ENCODE measurements at places on chromosomes 11 and 22. TPM values are rescaled to one million over a fixed set of nuclear protein-coding genes. Genes with fewer than 3 reads are reported as not detected.

Gene ATF4
- 426 TPM for total RNA-seq

Gene MYOD1
- not detected for total RNA-seq

GRCh38 chr11:67582011-67582410 lies 1.6 kb upstream of the GSTP1 start:
- DNase-seq = no peak

GRCh38 chr11:46119352-46120216 lies 1.7 kb downstream of the PHF21A start:
- peak; percentile 63 for DNase-seq

Gene HOATZ
- 0.37 TPM for total RNA-seq

GRCh38 chr11:70500076-70500847 lies 101.9 kb downstream of the CTTN start:
- no peak for DNase-seq

Gene TIMM10B
- total RNA-seq = 34.1 TPM

GRCh38 chr22:27810609-27811151 lies 9.1 kb upstream of the MN1 start:
- no peak for DNase-seq

- no peak for DNase-seq
These were observed 18.4 kb downstream of the TSPAN4 start for GRCh38 chr11:861105-861479.

- DNase-seq = no peak
These were observed 14.4 kb downstream of the CABIN1 start for GRCh38 chr22:24025475-24025874.

Gene SMTNL1
- not detected for total RNA-seq

Gene LRRC32
- 0.23 TPM for total RNA-seq

DNA sequence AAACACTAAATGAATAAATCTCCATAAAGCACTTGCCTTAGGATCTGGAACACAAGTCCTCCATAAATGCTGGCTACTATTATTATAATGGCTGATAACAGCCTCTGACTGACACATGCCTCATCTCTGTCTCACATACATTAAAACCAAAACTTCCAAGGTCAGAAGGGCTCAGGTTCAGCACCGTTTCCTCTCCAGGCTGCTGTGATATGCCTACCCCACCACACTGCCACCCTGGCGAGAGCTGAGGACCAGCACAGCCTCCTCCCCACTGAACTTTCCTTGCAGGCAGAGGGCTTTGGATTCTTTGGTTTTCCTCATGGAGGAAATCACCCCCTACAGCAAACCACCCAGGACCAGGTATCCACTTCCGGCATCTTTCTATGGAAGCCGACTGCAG lies 112.8 kb downstream of the ABTB2 start:
- DNase-seq = peak; percentile 25

- no peak for DNase-seq
These were observed 871 bp upstream of the SEZ6L start for GRCh38 chr22:26168330-26168851.

Gene DGCR6
- total RNA-seq = 1.2 TPM

DNA sequence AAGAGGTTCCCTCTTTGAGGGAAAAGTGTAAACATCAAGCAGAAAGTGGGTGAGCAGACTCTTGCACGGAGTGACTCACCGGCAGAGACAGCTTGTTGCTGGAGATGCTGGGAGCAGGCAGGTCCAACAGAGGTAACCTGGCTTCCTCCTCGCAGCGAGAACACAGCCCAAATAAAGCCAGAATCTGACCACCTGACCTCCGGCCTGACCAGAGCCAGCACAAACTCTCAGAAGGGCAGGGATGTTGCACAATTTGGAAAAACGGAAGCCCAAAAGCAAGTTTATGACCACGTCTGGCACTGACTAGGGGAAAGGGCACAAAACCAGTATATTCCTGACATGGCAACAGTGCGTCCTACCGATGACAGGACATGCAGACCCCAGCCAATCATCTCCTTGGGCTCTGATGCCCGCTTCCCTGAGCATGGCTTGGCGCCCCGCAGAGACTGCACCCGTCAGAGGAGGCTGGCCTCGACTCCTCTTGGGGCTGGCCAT lies 5.4 kb downstream of the SMCO4 start:
- DNase-seq = no peak

DNA sequence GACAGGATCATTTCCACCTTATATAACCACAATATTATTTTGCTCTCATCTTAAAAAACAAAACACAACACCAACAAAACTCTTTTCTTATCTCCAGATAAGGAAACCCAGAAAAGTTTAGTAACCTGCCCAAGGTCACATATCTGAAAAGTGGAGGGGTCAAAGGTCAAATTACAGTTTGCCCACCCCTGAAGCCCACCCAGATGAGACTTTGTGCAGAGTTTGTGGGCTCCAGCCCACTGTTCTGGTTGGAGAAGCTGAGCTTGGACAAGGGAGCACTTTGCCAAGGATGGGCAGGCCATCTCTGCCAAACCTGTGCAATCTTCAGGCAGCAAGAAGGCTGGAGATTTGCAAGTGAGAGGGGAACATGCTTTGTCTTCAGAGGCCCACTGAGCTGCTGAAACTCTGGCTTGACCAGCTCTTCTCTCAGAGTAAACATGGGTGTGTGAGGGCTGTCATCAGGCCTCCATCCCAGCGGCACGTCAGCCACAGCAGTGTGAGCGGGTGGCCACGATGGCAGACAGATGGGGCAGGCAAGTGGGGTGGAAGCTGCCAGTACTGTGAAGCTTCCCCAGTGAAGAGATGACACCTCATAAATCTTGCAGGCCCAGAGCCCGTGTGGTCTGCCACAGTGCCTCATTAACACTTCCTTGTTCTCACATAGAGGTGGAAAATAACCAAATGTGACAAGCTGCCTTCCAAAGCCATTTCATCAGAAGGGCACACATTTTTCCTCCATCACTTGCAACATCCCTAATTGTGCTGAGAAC lies 111.8 kb downstream of the CCDC81 start:
- no peak for DNase-seq

Gene NLRP6
- 29.7 TPM for total RNA-seq

Gene CEND1
- total RNA-seq = 0.61 TPM

DNA sequence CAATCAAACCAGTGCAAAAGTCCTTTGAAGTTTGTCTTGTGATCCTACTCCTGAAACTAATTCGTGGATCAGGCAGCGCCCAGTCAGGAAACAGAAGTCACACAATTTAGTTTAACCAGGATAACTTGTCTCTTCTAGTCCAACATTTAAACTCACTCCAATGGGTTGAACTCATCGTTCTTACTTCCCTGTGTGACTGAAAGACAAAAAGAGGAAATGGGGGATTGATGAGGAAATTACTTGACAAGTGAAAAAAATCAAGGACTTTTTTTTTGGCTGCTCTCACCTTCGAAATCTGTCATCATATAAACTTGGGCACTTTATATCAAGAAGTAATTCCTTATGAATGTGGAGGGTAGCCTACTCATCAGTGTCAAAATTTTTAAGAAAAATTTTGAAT lies 78.4 kb downstream of the HSD17B12 start:
- no peak for DNase-seq

DNA sequence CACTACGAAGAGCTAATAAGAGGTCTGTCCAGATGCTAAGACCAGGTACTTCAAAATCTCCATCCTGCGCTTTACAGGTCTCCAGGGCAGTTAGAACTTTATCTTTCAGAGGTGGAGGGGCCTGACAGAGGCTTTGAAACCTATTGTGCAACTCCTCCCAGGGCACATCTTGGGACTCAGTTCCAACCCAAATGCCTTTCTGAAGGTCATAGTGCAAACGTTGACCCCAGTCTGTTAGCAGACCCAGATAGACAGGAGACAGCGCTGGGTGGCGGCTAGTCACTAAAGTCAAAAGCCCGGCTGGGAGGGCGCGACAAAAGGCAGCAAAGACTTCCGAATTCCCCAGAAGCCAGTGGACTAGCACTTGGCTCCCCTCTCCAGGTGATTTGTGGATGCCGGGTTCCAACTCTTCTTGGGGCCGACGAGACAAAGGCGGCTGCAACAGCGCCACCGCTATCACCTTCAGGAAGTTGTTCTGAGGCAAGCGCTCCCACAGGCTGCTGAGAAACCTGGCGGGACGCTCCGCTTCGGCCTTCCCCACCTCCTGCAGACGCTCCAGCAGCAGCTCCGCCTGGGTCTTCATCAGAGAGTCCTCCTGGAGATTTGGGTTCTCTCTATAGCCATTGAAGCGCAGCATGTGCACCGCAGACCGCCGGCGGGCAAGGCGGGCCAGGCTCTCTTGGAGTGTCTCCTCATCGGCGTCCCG lies 728 bp downstream of the FANCF start:
- peak; percentile 68 for DNase-seq

- no peak for DNase-seq
These were observed 47.1 kb upstream of the EMID1 start for GRCh38 chr22:29158546-29158945.

GRCh38 chr11:8354622-8355415 lies 91.1 kb upstream of the LMO1 start:
- no peak for DNase-seq

GRCh38 chr11:17573526-17573925 lies 26.5 kb downstream of the OTOG start:
- no peak for DNase-seq

Gene C11orf97
- total RNA-seq = not detected

GRCh38 chr11:76243193-76243956 lies 37.1 kb upstream of the WNT11 start:
- DNase-seq = no peak

Gene USP2
- 0.55 TPM for total RNA-seq

Gene KRTAP5-10
- not detected for total RNA-seq

All from activated CD8-positive, alpha-beta T cell treated with anti-CD3 and anti-CD28 coated beads, Interleukin-2, amount 10 ng/mL, durations not matched to agents 7 days and 5 days (primary cell).